ENCODE measurements at places on chromosomes 16 and 17.

- no peak for DNase-seq
These were observed 16.5 kb downstream of the PSME3IP1 start for GRCh38 chr16:57169327-57169726.

- DNase-seq: no peak
These were observed 2.9 kb downstream of the CLEC16A start for GRCh38 chr16:10947211-10947787.

DNA sequence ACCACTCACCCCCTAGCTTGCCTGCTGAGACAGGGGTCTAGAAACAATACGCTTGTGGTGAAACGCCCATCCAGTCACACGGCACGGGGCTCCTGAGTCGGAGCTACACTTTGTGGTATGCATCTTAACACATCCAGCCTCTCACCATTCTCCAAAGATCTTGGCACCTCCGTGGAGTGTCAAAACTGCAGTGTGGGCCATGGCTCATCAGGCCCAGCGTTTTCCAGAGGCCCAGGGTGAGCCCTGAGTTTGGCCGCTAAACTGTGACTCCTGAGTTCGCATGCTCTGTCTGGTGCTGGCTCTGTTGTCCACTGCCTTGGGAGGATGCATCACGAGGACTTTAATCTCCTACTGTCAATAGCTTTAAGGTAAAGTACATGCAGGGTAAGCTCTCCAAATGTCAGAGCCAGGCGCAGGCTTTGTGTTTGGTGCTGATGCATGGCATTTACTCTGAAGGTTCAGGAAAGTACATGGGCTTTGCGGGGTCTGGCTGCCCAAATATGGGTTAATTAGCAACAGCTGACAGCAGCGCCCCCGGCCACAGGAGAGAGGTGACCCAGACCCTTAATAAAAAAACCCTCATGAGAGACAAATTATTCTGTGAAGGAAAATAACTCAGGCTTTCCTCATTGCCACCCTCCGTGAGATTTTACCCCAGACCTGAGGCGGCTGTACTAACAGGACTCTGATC, 118.4 kb downstream of the CCDC182 start:
- DNase-seq: no peak

GRCh38 chr17:75854101-75854748, 910 bp downstream of the WBP2 start:
- no peak for DNase-seq

- DNase-seq: no peak
These were observed 4.8 kb upstream of the GLG1 start for GRCh38 chr16:74611721-74612120.

GRCh38 chr16:2856686-2857450, 1.1 kb downstream of the PRSS22 start:
- DNase-seq: no peak

DNA sequence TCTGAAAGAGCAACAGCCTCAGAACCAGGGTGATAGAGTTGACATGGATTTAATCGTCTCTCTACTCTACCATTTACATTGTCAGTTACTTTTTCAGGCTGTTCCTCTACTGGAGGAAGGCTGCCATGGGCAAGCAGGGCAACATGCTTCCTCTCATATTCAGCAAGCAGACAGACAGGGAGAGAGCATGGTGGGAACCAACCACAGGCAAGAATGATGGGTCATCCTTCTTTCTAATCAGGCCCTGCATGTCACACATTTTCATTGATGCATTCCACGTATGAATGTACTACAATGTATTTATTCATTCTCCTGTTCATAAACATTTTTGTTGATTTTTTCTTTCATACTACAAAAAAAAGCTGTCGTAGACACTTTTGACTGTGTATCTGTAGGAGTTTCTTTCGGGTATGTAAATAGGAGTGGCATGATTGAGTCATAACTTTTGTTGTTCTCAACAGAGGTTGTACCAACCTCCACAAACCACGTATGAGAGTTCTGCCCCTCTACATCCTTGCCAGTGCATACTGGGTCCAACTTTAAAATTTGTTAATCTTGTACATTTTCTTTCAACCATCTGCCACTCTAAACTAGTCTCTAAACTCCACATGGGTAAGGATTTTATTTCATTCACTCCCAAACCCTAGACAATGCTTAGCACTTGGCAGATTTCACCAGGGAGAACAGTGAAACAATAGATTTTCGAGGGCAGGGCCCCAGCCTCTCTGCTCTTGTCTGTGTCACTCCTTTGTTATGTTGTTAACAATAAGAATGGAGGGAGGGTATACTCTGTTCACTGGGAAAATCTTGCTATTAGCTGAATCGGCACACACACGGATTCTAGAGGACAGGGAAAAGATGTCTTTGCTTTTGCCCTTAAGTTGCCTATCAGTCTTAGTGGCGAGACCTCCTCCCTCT, 58.7 kb downstream of the CMC2 start:
- no peak for DNase-seq

- no peak for DNase-seq
These were observed 161.5 kb downstream of the FTO start for GRCh38 chr16:53865494-53865863.

DNA sequence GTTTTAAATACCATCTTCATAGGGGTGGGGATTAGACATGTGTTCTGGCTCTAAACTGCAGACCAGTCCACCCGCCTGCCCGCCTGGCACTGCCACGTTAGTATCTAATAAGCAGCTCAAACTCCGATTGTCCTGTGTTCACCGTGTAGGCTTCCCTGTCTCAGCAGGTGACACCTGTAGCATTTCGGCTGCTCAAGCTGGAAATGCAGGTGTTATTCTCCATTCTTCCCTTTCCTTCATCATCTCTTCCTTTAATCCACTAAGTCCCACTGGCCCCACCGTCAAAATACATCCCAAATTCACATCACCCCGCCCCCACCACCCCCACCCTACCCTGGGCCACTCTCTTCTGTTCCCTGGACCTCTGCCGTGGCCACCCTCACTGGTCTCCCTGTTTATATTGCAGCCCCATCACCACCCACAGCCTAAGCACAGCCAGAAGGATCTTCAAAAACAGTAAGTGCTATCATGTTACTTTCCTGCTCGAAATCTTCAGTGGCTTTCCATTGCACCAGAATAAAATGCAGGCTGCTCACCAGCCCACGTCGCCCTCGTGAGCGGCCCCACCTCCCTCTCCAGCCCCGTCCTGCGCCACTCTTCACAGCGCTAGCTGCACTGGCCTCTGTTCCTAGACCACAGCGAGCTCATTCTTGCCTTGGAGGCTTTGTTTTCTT, 65.1 kb downstream of the RTN4RL1 start:
- peak; percentile 13 for DNase-seq

- no peak for DNase-seq
These were observed 4.0 kb downstream of the HIC1 start for GRCh38 chr17:2058586-2059546.

GRCh38 chr17:42783062-42783790, 2.8 kb downstream of the WNK4 start:
- no peak for DNase-seq

DNA sequence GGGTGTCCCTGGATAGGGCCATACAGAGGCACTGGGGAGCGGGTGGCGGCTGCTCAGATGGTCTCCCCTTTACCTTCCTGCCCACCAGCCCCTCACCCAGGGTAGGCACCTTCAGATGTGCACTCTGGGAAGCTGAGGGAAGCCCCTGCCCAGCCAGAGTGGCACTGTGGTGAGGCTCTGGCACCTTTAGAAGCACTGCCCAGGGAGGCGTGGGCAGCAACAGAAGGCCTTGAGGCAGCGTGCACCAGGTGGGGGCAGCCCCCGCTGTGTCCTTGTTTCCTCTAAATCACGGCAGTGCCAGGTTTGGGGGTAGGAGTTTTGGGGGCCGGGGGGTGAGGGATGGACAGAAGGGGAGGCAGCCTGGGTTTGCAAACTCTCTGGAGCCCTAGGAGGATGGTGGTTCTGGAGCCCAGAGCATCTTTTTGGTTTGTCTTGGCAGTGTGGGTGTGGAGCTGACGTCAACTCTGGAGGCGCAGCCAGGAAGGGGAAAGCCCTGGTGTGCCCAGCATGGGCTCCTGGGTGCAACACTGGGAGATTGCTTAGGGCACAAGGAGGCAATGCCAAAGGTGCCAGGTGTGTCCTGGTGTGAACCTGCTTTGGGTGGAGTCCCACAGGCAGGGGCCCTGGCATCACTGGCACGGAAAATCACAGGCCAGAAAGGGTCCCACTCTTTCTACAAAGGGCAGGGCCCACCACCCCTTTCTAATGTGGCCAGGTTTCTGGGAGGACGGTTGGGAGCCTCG, 23.1 kb upstream of the CDC42EP4 start:
- no peak for DNase-seq

GRCh38 chr16:59611556-59611955, 877.4 kb upstream of the GOT2 start:
- no peak for DNase-seq

- no peak for DNase-seq
These were observed 4.0 kb downstream of the MYH3 start for GRCh38 chr17:10652984-10653659.
